ENCODE measurements at places on chromosomes 11 and 22.

DNA sequence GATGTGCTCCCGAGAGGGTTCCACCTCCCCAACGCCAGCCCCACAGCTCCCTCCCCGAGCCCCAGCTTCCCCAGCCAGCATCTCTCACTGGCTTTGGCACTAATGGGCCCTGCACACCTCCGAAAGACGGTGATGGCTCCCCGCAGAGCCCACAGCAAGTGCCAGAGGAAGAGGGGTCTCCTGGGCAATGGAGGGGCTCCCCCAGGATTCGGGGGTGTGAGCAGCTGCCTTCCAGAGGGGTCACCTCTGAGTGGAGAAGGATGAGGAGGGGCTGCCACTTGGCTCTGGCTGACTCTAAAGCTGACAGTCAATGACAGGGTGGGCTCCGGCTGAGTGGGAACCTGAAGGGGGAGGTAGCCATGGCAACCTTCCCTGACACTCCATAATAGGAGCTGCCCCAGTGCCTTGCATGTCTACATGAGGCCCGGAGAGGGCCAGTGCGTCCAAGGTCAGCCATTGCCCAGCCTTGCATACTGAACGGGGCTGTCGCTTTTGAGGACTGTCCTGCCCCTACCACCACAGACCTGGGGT is 98.6 kb upstream of the SYT13 start:
- DNase-seq: no peak

DNA sequence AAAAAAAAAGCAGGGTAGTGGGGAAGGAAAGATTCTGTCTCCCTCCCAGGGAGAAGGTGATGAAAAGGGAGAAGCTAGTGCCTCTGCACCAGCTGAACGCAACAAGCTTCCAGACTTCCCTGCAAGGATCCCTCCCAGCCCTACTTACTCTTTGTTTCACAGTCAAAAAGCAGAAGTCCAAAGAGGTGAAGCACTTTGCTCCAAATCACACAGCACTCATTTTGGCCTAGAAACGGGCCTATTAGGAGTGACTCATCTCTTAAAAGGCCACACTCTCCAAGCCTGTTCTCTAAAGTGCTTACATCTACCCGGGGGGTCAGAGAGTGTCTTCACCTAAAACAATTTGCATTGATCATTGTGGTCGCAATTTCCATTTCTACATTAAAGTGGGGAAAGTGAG is 17.7 kb upstream of the GRK3 start:
- no peak for DNase-seq

DNA sequence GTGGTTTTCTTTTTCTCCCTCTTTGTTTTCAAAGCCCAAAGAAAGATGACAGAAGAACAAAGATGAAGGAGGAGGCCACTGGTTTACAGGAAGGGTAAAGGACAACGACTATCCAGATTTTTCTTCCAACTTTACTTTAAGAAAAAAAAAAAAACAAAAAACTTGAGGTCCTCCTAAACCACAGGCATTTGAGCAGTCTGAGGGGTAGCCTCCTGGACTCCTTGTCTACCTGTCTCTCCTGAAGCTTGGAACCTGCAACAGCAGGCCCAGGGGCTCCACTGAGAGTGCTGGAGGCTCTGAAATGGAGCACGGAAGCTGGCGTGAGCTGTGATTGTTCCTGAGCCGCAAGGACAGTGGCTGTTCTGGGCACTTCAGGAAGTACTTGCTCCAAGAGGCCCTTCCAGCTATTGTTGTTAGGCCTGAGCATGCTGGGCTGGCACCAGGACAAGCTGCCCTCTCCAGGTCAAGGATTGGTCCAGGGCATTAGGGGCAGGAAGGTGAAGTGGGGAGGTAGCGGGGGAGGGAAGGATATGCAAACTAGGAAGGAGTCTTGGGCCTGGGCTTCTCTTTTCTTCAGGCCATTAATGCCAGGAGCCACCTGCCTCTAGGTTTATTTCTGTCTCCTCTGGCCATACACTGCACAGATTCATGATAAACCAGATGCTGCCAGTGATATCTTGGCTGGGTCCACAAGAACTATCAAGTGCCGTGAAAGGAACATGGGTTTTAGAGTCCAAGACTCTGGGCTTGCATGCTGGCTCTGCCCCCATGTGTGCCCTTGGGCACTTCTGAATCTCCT is 147.3 kb downstream of the CCDC34 start:
- DNase-seq: no peak

DNA sequence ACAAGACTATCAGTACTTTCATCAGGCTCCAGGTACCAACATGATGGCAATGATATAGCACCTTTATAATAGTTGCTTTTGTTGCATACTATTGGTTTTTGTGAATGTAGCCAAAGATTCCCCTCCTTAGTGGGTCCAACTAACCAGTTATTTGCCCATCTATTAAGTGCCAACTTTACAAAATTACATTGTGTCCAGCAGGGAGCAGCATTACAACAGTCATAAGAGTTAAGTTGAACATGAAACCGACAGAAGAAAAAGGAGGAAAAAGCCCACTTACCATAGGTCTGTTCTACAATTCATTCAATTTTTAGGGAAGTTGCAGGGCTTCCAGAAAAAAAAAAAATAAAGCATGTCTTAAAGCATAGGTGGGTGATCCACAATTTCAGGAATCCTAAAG is 21.6 kb downstream of the IMMP1L start:
- no peak for DNase-seq

DNA sequence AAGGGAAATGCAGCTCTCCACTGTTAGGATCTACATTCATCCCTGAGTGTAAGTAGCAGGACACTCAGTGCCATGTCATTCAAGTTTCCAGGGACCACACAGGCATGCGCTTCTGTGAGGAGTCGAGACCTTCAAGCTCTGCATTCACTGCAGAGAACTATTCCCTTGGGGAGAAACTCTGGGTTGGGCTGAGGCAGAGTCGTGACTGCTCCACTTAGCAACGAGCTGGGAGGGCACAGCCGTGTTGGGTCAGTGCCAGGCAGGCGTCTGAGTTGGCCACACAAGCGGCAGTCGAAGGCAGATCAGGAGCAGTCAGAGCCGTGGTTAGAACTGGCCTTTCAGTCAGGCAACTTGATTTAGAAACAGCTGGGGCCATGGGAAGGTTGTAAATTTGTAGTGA is 14.7 kb downstream of the MPEG1 start:
- no peak for DNase-seq

- DNase-seq: no peak
Measured at GRCh38 chr22:44782363-44782963, 30.1 kb downstream of the ARHGAP8 start.

GRCh38 chr22:40009951-40010671 is 15.4 kb downstream of the FAM83F start:
- no peak for DNase-seq

DNA sequence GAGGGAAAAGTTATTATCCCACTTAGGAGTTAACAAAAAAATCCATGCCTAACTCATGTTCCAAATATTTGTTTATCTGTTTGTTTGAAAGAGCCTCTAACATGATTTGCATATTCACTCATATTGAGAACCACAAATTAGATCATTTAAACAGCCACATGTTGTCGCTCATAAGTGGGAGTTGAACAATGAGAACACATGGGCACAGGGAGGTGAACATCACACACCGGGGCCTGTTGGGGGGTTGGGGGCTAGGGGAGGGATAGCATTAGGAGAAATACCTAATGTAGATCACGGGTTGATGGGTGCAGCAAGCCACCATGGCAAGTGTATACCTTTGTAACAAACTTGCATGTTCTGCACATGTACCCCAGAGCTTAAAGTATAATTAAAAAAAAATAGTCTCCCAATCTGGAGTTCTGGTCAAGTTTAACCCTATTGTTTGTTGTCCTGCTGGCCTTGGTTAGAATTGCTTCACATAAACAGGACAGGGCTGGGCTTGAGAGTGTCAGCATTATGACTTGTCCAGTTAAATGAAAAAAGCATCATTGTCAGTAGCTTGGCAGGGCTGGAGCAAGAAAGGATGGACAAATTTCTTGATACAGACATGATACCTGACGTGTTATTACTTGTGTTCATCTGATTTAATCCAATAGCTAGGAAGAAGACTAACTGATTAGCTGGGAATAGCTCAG is 57.8 kb upstream of the PSMA1 start:
- no peak for DNase-seq

- no peak for DNase-seq
Measured at GRCh38 chr11:95153857-95154246, 64.2 kb downstream of the ENDOD1 start.

GRCh38 chr11:824942-825341 is 2.8 kb upstream of the CRACR2B start:
- DNase-seq: no peak

- DNase-seq: no peak
Measured at GRCh38 chr22:23067691-23068090, 2.6 kb upstream of the GNAZ start.

GRCh38 chr22:49470741-49471503 is 356.8 kb downstream of the BRD1 start:
- DNase-seq: no peak

- no peak for DNase-seq
Measured at GRCh38 chr11:17013548-17014320, 480 bp downstream of the PLEKHA7 start.

- DNase-seq: no peak
Measured at GRCh38 chr11:109609454-109610185, 187.6 kb downstream of the C11orf87 start.

DNA sequence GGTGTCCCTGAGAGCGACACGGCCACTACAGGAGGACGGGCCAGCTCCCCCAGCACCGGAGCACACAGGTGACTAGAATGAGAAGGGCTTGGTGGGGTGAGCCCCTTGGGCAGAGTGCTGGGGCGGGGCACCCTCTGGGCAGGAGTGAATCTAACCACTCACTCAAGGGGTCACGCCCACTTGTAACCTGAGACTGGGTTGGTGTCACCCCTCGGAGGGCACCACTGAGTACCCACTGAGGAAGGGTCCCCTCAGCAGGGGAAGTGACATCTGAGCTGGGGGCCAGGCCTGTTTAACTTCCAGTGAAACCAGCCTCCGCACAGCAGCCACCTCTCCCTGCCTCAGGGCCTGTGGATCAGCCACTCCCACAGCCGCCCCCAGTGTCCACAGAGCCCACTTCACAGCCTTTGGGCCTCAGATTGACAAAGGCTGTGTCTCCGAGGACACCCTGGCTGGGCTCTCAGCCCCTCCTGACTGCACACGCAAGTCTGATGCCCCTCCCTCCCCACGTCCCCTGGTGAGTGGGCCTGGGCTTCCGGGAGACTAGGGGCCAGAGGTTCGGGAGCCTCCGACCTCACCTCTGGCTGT is 5.6 kb downstream of the GATD1 start:
- DNase-seq: no peak

GRCh38 chr11:118194835-118195627 is 18.6 kb upstream of the SCN2B start:
- DNase-seq: no peak

DNA sequence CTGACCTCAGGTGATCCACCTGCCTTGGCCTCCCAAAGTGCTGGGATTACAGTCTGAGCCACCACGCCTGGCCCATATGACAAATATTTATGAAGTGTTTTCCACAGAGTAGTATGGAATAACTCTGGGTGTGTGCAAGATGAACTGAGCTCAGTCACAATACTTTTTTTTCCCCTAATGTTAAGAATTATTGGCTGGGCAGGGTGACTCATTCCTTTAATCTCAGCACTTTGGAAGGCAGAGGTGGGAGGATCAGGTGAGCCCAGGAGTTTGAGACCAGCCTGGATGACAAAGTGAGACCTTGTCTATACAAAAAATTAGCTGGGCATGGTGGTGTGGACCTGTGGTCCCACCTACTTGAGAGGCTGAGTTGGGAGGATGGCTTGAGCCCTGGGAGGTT is 6.4 kb downstream of the PTPRJ start:
- no peak for DNase-seq

DNA sequence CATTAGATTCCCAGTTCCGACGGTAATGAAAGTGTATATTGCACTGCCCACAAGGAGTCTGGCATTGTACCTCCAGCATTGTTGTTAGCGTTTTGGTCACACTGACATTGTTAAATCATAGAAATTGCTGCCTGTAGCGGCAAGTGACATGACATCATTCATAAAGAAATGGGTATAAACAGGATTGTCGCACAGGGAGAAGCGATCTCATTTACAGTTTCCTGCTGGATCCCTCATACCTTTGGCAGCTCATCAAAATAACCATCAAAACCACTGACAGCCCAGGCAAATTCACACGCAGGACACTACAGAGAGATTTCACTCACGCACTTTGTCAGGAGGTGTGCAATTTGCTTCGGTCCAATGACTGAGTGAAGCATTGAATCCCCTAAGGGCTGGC is 3.5 kb downstream of the HTR3B start:
- no peak for DNase-seq

GRCh38 chr11:132859306-132859705 is 673.0 kb downstream of the OPCML start:
- no peak for DNase-seq

- DNase-seq: no peak
Measured at GRCh38 chr11:32435511-32435941, at the start of gene WT1. Gene WT1 (minus strand): TSS chr11:32435539.

DNA sequence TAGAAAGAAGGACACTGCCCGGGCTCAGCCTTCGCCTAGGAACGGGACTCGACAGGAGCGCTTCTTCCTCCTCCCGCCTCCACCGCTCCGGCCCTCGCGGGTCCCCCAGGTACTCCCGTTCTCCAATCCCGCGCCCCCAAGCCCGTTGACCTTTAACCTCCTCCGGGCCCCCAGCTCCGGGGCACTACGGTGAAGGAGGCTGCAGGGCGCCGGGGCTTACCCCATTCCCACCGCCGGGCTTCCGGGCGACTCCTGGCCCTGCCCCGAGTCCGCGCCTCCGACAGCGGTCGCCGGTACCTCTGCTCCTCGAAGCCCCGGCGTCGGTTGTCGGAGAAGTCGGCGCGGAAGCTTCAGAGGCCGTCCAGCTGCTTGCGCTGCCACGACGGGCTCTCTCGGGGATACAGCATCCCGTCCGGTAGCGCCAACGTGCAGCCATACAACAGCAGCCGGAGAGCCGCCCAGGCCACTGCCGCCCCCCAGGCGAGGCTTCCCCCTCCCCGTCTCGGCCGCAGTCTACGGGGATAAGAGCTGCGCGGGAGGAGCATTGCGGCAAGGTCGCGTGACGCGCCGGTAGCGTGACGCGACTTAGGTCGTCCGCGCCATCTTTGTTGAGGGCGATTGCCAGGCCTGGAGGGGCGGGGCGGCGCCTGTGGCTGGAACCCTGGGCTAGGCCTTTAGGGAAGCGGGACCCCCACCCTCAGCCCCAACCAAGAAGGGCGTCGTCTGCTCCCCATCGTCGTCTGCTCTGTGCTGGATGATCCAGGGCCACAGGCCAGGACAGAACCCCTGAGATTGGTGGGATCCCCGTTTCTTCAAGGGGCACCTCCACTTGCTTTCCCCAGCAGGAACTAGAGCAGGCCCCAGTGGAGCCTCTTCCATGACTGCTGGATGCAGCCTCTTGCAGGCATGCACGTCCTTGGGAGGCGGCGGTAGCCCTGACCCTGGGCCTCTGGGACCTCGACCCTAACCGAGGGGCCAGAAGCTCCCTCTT is 26.3 kb downstream of the RGL4 start:
- DNase-seq: peak; percentile 48

DNA sequence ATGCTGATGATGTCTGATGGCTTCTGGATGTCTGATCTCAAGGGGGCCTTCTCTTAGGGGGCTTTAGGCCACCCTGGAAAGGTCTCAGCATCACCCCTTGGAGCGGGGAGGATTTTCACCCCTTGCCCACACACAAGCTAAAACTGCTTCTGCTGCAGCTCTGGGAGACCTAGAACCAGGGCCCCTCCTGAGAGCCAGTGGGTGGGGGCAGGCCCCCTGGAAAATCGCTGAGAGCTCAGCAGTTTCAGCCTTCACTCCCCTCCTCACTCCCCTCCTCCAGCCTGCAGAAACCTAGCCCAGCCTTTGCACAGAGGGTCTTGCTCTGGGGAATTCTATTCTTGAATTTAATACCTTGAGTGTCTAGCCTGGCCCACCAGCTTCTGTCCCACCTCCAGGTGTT is 17.2 kb downstream of the CD6 start:
- no peak for DNase-seq

GRCh38 chr22:34800260-34800980 is 265.5 kb upstream of the ISX start:
- DNase-seq: no peak
